ENCODE measurements at places on chromosomes 11 and 22.
A peak's percentile ranks its signal among the peaks of the same experiment; 100 is the strongest.

- peak; percentile 38 for DNase-seq
Observed at GRCh38 chr11:126416542-126417090, 61.1 kb downstream of the ST3GAL4 start.

- peak; percentile 94 for DNase-seq
Observed at GRCh38 chr11:116879800-116880625, 42.6 kb upstream of the APOA1 start.

- DNase-seq = no peak
Observed at GRCh38 chr22:37664249-37665101, 6.0 kb downstream of the PDXP start.

- DNase-seq = peak; percentile 52
Observed at GRCh38 chr11:15146271-15147003, 31.7 kb downstream of the INSC start.
